Stimulated activated CD8-positive, alpha-beta memory T cell treated with anti-CD3 and anti-CD28 coated beads, Interleukin-12 subunit alpha, Interleukin-12 subunit beta, amount 100 ng/mL, for 1 hour (primary cell): ENCODE measurements at places on chromosomes 1 and 21.

- DNase-seq = no peak
Measured at GRCh38 chr1:114093624-114094362, 59.9 kb downstream of the SYT6 start.

DNA sequence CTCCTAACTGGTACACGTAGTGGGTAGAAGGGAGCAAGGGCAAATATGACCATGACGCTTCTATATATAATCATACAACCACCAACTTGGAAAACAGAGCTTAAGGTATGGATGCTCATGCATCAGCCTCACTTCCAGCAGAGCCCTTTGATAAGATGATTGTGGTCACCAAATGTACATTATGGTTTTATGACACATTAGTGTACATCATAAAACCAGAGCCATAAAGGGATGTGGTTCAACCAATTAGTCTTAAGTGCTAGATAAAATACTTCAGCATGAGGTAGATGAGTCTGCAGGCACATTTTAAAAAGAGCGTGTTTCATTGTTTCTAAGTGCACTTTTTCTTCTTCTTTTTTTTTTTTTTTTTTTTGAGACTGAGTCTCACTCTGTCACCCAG, 43.7 kb downstream of the NIBAN1 start:
- DNase-seq = no peak

DNA sequence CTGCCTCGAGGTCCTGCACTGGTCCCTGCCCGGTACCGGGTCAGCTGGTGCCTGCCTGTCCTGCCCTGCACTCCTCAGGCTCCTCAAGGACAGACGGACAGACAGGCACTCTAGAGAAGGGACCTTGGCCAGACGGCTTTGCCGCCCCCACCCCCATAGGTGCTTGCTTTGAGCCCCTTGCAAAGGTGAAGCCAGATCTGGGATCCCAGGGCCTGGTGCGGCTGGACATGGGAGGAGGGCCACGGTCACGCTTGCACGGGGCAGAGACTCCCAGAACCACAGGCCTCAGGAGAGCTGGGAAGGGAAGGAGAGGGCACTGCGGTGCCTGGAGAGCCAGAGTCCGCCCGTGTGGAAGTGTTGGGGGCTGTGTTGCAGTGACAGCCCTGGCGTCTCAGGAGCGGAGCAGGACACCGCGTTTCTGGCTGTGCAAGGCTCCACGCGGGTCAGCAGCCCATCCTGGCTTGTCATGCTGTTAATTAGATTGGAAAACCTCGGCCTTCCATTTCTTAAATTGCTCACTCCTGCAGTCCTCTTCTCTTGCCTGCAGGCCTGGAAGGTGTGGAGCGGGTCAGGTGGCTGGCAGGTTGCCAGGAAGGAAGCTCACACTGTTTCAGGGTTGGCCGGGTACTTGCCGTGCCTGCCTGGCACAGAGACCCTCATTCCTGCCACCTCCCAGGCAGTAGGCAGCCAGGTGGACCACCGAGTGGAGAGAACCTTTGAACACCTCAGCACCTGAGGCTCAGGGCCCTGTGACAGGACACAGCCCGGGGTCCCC, 16.3 kb downstream of the COL18A1 start:
- no peak for DNase-seq

DNA sequence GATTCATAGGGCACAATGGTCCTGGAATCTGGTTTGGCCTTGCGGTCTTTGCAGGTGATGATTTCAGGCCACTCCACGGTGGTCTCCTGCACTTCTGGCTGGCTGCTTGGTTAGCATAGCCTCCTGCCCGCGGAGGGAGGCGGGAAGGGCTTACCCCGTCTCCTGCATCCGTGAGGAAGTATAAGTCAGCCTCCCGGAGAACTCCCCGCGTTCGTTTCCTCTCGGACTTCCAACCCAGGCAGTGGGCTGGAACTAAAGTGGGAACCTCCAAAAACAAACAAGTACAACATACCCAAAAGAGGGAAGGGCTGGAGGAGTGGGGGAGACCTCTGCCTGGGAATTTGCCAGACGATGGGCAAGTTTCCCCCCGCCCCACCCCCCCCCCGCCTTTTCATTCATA, 939 bp upstream of the CCN1 start:
- no peak for DNase-seq

DNA sequence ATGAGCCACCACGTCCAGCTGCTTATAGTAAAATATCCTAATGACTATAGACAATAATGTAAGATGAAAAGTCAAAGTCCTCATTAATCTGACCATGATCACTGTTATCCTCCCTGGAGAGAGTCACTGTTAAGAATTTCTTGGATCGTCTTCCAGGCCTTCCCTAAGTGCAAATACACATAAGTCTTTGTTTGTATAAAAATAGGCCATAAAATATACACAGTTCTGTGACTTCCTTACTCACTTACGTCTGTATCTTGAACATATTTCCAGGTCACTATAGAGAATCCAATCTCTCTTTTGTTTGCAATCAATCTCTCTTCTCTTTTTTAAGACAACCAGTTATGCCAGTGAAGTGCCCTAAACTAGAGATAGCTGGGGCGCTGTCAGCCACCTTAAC, 89.1 kb upstream of the LYST start:
- no peak for DNase-seq

DNA sequence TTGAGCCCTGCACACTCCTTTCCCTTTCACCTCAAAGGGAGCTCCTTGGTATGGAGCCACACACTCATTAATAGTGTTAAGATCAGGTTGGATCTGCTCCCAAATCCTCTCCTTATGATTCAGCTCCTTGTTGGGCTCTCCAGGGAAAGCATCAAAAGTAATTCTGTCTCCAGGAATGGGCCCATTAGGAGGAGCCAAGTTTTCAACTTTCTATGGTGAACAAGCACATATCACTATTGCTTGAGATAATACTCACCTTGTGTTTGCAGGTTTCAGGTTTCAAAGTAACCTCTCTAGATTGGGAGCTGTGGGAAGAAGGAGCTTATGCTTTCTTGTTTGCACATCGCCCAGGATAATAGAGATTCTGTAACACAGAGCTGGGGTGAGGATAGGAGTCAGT, 164.8 kb downstream of the TNFSF18 start:
- DNase-seq = no peak

GRCh38 chr1:44592208-44593145, 81.8 kb downstream of the TMEM53 start:
- no peak for DNase-seq

- no peak for DNase-seq
Measured at GRCh38 chr1:61247051-61247825, 164.9 kb downstream of the NFIA start.

DNA sequence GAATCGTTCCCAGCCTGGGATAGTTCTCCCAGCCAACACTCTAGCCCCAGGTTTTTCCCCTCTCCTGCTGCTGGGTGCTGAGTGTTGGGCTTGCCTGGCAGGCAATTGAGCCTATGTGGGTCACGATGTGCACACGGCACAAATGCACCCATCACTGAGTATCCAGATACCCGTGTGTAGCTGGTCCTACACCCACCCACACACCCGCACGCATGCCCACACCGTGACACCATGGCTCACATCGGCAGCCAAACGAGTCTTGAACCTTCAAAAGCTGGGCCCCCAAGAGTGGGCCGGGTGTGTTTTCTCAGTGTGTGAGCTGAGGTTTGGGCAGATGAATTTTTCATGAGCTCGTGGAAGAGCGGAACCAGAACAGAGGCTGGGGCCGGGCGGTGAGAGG, 188.5 kb downstream of the GRIK3 start:
- no peak for DNase-seq

GRCh38 chr1:67597336-67597735, 87.7 kb upstream of the GADD45A start:
- DNase-seq = no peak

GRCh38 chr1:236129306-236129705, 13.0 kb upstream of the GPR137B start:
- no peak for DNase-seq

DNA sequence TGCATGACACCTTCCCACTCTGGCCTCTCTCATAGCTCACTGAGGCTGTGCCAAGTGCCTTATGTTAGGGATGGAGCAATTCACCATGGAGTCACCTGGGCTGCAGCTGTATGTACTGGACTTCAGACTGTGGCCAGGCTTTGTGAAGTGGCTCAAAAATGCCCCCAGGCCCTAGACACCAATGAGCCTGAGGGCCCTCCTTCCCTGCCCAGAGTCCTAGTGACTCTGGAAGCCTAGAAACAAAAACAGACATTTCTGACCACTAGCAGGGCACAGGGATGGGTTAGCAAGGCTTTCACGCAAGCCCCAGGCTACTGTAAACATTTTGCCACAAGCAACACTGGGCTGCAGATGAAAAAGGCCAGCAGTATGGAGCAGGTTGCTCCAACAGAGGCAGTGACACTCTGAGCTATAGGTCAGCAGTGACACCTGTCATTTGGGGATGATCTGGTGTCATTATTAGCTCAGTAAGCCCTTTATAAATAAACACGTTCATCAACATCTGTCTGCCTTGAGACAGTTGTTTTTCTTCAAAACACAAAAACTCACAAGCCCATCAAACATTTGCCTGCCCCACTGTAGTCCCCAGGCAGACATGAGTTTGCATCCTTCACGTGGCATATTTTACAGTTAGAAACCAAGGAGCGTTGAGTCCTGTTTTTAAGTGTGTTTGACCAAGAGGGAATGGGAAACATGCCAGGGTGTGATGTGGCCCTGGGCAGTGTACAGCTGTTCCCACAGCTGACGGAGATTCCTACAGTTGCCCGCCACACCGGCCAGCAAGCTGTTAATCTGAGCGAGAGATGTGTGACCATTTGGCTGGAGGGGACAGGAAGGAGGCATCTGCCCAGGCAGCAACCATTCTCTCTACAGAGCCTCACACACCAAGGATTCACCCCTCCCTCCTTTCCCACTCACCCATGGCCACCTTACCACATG, 66.8 kb downstream of the KCNN3 start:
- DNase-seq = no peak

DNA sequence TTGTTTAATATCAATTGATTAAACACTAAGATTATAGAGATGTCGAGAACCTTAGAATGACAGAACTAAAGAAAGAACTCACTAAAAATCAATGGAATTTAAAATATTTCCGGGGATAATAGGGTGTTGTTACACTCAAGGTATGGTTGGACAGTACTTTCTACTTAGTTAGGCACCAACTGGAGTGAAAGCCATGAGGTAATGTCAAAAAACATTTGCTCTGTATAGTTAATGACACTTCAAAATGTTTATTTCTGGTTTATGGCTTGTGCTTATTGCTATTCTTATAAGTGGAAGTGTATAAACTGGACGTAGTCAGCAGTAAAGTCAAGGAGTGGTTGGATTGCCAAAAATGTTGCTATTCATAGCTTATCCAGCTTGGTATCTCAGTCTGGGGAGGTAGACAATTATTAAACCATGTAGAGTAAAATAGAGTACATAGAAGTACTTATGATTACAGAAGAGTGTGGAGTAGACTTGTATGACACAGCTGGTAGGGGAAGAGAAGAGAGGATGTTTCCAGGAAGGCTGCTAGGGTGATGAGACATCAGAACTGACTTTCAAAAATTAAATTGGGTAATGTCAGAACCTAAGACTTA, 56.5 kb upstream of the BMP8A start:
- DNase-seq = no peak

GRCh38 chr1:245310571-245311531, 156.1 kb downstream of the KIF26B start:
- no peak for DNase-seq

DNA sequence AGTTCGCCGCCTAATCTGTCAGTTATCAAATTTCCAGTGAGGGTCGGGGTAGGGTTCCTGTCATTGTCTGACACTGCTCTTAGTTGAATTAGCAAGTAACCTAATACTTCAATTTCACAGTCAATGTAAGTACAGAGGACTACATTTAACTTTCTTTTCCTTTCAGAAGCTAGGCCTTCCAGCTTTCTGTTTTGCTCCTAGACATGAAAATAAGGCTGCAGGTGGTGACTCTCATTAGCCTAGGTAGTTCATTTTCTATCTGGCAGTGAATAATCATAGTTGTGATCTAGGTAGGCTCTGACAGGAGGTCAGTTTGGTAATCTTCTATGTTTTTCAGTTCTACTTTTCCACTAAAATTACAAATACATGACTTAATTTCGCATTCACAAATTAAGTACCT, 783.1 kb downstream of the MRPL39 start:
- no peak for DNase-seq

GRCh38 chr1:17370618-17371017, 1.4 kb upstream of the PADI6 start:
- DNase-seq = no peak

GRCh38 chr1:65146908-65147423, 1.0 kb upstream of the AK4 start:
- no peak for DNase-seq

- no peak for DNase-seq
Measured at GRCh38 chr1:17869815-17870214, 114.7 kb downstream of the ACTL8 start.

GRCh38 chr1:113147073-113147625, 74.2 kb downstream of the LRIG2 start:
- no peak for DNase-seq

DNA sequence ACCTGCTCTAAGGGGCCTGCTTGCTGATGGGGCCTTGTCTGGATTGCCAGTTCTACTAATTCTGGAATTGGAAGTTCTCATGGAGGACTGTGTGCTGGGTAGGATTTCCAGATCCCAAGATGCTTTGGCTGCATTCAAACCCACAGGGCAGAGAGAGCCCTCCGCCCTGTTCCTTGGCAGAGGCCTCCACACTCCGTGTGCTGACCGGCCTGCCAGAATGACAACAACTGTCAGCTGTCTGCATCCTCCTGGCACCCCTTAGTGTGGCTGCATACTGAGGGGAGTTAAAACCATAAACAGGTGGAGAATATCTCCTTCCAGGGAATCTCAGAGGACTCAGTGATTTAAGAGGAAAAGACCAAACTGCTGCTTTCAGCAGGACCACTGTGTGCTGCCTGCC, 60.7 kb downstream of the ADARB1 start:
- DNase-seq = no peak

GRCh38 chr21:37868446-37869295, 47.6 kb downstream of the KCNJ6 start:
- no peak for DNase-seq

DNA sequence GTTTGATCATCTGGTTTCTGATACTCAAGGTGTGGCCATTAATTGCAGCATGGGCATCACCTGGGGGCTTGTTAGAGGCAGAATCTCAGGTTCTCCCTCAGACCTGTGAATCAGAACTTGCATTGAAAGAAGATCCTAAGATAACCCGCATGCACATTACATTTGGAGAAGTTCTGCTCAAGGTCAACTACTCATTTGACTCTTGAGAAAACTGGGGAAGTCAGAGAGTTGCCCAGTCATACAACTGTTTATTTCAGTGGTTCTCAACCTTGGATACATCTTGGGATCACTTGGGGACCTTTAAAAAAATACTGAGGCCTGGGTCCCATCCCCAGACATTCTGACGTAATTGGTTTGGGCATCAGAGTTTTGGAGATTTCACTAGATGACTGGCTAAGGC, 30.5 kb downstream of the CAMTA1 start:
- no peak for DNase-seq

DNA sequence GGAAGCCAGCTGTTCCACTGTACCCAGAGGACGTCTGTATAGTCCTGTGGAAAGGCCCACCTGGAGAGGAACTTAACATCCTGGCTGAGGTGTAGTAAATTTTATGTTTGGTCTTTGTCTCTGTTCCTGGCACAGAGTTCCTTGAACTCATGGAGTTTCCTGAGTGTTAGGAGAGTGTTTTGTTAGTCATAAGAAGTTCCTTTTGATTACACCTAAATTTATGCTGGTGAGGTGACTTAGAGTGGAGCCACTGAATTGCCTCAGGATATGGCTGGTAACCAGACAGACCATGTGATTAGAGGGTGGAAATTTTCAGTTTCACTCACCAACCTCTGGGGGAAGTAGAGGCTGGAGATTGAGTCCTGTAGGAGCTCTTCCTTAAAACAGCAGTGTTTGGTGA, 57.9 kb downstream of the RASAL2 start:
- no peak for DNase-seq

GRCh38 chr21:35298757-35299156, 249.7 kb upstream of the RUNX1 start:
- no peak for DNase-seq
